ENCODE measurements at places on chromosomes 7 and 10.

- DNase-seq, result no peak
Measured at GRCh38 chr7:43199371-43200160, 87.1 kb downstream of the HECW1 start.

- DNase-seq, result no peak
Measured at GRCh38 chr7:64997927-64998391, 7.1 kb upstream of the ZNF117 start.

DNA sequence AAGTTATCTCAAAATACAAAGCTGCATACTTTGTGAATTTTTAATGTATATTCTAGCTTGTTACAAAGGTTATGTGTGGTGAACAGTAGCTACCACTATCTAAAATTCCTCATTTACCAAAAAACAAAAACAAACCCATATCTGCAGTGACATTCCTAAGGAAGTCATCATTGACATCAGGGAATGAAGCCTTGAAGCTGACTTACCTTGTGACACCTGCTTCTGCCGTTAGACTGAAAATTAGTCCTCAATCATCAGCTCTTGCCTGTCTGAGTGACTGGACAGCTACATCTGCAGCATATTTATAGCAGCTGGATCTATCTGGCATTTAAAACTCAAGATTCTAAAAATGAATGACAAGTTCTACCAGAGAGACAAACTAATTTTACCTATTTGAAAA lies 43.2 kb downstream of the COBL start:
- DNase-seq, result no peak

GRCh38 chr7:85392326-85392725 lies 205.5 kb upstream of the SEMA3D start:
- DNase-seq, result no peak

DNA sequence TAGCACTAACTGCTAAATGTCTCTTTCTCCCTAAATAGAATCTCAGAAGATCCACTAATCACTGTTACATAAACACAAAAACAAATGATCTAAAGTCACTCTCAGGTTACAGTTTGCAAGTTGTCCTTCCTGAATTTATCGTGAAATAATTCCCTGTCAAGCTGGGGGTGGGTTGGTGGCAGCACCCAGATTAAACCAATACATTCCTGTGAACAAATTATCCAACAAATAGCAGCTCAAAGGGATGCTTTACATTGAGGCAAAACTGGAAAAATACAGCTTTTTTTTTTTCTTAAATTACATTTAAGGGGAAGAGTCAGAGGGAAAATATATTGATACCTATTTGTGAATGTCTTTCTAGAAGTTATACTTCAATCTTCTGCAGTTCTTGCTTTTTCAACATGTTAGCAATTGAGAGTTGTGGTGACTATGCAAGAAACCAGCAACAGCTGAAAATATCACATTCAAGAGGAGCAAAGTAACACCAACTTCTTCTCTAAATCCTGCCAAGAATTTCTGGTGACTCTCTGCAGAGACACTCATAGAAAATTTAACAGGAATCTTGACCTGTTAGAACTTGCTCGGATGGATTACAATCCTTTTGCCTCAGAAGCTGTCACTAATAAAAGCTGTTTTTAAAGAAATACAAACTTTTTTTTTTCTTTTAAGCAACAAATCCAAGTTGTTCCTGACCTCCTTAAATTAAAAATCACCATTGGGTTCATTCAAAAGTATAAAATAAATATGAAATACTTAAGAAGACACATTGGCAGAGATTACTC lies 18.9 kb downstream of the LMOD2 start:
- DNase-seq, result no peak

GRCh38 chr7:37945336-37945735 lies 24.9 kb downstream of the EPDR1 start:
- DNase-seq, result no peak

GRCh38 chr10:99784016-99784726 lies 1.7 kb downstream of the ABCC2 start:
- no peak for DNase-seq

GRCh38 chr10:500876-501275 lies 188.6 kb downstream of the DIP2C start:
- no peak for DNase-seq

- no peak for DNase-seq
Measured at GRCh38 chr10:87503401-87503800, 1.3 kb upstream of the MINPP1 start.

DNA sequence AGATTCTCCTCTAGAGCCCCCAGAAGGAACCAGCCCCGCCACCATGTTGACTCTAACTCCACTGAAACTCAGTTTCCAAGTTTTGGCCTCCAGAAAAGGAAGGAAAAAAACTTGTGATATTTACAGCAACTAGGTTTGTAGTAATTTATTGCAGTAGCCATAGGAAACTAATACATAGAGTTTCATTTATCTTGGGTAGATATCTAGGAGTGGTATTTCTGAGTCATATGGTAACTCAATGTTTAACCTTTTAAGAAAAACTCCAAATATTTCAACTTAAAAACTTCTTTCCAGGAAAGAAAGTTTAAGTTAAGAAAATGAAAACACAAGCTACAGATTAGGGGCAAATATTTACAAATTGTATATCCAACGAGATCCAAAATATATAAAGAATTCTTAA lies 576.7 kb downstream of the KCNMA1 start:
- no peak for DNase-seq

DNA sequence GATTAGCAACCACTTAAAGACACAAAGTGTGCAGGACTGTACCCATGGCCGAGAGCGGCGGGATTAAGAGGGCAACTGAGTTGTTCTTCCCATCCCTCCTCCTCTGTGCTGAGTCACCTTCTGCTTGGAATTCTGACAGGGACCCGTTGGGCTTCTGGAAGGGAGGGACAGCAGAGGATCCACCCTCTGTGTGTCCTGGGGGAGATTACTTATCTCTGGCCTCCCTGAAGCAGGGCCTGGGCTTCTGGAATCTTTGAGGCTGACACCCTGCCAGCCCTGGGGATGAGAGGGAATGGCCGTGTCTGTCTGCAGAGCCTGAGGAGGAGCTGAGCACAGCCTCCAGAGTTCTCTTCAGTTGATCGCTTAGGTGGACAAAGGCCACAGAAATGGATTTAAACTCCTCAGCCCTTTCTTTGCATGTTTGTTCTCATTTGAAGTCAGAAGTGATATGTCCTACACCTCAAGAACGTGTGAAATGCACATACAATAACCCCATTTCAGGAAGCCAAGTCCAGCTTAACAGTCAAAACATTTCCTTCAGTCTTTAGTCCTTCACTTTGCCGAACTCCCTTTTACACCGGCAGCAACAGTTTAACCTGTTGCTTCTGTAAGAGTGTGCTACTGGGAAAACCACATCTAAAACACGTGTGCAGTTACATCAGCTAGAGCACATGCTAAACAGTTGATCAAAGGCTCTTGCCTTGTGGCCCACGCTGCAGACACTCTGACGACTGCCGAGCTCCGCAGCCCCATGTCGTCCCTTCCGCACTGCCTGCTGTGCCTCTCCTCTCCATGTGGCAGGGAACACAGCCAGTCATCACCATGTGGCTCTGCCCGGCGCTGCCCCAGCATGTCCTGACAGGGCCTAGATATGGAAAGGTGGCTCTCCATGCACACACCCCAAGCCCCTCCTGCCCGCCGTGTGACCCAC lies 55.7 kb downstream of the IKZF1 start:
- DNase-seq, result no peak

GRCh38 chr10:99531026-99531695 lies 1.6 kb upstream of the NKX2-3 start:
- no peak for DNase-seq

DNA sequence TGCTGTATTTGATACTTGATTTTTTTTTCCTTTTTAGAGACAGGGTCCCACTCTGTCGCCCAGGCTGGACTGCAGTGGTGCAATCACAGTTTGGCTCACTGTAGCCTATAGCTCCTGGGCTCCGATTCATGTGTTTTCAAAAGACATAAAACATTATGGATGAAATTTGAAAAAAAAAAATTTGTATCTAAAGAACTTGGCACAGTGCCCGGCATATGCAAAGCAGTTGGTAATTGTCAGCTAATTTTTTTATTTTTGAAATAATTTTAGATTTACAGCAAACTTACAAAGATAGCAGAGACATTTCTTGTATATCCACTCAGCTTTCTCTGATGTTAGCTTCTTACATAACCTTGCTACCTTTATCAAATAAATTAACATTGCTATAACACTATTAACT lies 20.3 kb upstream of the SAMD8 start:
- no peak for DNase-seq

DNA sequence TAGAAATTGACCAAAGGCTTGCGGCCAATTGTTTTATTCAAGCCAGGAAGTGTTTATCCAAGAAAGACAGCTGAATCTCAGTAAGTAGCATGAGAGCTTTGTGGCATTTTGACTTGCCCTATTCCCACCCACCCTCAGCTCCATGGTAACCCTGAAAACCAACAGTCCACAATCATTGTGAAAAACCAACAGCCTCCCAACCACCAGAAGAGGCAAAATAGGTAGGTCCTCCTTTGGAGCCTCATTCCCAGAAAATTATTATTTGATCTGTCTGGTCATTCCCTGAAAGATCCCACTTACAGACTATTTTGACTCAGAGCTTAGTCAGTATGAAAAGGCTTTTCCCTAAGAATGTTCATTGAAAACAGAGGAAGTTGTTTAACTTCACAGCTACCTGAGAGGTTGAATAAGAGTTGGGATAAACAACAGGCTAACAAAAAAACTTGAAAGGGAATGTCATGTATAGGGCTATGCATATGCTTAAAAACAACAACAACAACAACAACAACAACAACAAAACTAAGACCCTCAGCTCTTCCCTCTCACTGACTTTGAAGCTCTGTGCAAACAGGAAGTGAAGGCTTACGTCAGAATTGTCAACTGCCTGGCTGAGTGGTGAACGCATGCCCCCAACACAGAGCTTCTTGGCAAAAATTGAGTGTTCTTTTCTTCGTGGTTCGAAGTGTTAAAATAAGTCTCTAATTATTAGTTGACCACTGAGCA lies 11.2 kb downstream of the KPNA7 start:
- DNase-seq, result no peak

GRCh38 chr10:29124864-29125263 lies 164.0 kb upstream of the LYZL1 start:
- no peak for DNase-seq

All from C1 segment of cervical spinal cord (tissue), 14 donors.